ENCODE measurements at places on chromosomes 11 and 22.

- DNase-seq: peak; percentile 51
Observed at GRCh38 chr11:1546077-1546535, 26.0 kb downstream of the DUSP8 start.

GRCh38 chr11:83159902-83160865 is 3.3 kb downstream of the PCF11 start:
- DNase-seq: peak; percentile 16

- no peak for DNase-seq
Observed at GRCh38 chr11:111577821-111578220, 24.4 kb upstream of the SIK2 start.

DNA sequence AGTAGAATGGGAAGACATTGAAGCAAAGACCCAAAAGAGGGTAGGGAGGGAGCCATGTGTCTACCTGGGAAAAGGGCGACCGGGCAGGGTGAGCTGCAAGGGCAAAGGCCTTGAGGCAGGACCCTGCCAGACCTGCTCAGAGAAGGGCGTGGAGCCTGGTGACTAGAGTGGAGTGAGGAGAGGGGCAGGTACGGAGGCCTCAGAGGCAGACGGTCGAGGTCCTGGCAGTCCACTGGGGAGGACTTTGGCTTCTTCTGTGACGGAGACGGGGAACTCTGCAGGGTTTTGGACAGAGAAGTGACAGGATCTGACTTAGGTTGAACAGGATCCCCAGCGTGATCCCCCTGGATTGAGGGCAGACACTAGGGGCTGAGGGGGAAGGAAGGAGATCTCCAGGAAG is 12.9 kb downstream of the RIBC2 start:
- no peak for DNase-seq

DNA sequence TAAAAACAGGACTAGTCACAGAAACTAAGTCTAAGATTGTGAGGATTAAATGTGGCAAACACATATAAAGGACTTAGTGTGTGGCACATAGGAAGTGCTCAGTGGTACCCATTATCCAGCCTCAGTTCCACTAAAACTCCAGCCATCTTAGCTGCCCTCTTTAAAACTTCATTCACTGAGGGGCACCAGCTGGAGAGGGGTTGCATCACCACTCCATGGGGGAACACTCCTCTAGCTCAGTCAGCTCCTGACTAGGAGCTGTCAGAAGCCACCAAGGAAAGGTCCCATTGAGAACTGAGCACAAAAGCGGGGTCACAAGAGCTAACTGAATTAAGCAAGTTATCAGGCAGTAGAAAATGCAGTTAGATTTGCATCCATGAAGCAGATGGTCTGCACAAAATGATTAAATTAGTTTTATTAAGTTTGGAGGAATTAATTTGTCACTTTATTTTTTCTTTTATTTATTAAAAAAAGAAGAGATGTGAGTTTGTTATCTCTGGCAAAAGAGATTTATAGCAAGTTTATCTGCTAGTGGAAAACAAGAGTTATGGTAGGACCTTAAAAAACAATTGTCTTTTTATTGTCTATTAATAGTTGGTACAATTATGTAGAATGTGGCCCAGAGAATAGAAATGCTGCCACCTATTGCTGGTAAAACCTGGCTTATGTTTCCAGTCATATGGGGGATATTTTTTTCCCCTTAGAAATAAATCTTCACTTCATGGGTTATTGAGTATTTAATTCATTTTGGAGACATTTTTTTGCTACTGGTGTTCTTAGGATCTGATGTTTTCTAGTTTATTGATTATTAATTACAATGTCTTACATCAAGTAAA is 95.7 kb downstream of the NAV2 start:
- DNase-seq: no peak

DNA sequence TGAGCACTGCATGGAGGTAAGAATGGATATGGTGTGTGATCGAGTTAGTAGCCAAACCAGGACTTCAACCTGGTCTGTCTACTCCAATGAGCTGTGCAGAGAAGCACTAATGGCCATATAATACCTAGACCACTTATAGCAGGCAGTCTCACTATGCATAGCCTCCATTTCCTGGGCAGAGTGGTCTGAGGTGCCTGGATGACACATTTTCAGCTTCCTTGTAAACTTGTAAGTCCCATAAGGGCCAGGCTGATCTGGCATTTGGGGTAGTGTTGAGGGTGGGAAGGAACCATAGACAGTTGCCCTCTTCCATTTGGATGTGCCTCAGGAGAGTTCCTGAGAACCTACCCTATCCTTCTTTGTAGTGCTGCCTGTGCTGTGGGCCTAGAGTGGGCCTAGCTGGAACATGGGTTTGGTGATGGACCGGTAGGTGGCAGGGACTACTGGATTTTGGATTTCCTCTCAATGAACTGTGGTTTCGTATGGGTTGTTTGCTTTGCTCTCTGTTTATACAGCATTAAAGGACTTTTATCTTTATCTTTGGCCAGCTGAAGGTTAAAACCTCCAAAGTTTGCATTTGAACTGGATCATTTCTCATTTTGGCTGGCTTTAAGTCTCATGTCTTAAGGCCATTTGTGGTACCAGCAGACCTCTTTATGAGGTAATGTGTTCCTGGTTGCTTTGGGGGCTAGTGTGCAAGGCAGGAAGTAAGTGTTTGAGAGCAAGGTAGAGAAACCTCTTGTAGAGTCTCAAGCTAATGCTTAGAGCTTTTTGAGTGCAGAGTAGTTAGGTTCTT is 86.9 kb downstream of the STIM1 start:
- DNase-seq: no peak

DNA sequence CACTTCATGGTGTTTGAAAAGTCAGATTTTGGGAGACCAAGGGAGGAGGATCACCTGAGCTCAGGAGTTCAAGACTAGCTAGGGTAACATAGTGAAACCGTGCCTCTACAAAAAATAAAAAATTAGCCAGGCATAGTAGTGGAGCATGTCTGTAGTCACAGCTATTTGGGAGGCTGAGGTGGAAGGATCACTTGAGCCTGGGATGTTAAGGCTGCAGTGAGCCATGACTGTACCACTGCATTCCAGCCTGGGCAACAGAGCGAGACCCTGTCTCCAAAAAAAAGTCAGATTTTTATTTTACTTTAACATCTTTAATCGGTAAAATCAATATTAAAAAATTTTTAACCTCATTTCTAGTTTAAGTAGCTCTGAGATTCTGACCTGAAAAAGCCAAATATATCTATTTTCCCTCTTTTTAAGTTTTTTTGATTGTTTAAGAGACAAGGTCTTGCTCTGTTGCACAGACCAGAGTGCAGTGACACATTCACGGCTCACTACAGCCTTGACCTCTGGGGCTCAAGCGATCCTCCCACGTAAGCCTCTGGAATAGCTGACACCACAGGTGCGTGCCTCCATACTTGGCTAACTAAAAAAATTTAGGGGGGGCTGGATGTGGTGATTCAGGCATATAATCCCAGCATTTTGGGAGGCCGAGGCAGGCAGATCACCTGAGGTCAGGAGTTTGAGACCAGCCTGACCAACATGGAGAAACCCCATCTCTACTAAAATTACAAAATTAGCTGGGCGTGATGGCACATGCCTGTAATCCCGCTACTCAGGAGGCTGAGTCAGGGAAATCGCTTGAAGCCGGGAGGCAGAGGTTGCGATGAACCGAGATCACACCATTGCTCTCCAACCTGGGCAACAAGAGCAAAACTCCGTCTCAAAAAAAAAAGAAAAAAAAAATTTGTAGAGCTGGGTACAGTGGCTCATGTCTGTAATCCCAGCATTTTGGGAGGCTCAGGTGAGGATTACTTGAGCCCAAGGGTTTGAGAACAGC is 48.4 kb downstream of the SFI1 start:
- DNase-seq: no peak

GRCh38 chr11:7570938-7571521 is 57.2 kb downstream of the PPFIBP2 start:
- no peak for DNase-seq

GRCh38 chr11:133961890-133962289 is 5.1 kb upstream of the IGSF9B start:
- DNase-seq: no peak

- no peak for DNase-seq
Observed at GRCh38 chr11:20980736-20981135, 311.4 kb downstream of the NELL1 start.

- no peak for DNase-seq
Observed at GRCh38 chr11:131217313-131218310, 152.8 kb upstream of the NTM start.

DNA sequence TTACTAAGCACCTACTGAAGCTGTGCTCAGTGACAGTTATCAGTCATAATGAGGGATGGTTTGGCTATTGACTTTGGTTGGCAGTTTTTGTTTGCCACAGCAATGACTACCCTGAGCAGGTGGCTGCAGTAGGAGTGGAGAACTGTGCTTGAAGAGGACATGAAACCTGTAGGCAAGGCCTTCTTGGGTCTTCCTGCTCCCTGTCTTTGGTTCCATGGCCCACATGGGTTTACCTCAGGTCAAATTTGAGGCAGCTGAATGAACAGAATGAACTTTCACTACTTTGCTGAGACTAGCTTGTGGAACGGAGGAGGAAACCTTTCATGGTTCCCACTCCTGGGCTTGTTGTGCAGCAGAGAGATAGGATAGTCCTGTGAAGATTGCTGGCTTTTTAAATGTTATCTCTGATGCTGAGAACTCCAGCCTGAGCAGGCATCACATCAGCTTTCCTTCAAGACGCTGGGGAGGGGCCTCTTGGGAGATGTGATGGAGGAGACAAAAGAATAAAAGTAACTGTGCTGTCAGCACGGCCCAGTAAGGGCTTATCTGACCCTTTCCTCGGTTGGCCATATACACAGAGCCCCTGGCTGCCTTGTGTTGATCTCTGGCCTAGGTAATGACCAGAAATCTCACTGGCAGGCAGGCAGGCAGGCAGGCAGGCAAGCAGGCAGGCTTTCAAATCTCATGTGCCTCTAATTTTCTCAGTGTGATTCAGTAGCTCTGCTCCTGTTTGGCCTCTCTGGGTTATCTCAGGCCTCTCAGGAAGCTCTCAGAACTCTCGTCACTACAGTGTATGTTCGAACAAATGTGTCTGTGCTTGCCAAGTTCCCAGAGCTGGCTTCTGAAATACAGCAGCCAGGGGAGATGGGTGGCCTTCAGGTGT is 12.0 kb downstream of the STIM1 start:
- peak; percentile 65 for DNase-seq

GRCh38 chr11:11522591-11522990 is 99.2 kb downstream of the GALNT18 start:
- DNase-seq: no peak

DNA sequence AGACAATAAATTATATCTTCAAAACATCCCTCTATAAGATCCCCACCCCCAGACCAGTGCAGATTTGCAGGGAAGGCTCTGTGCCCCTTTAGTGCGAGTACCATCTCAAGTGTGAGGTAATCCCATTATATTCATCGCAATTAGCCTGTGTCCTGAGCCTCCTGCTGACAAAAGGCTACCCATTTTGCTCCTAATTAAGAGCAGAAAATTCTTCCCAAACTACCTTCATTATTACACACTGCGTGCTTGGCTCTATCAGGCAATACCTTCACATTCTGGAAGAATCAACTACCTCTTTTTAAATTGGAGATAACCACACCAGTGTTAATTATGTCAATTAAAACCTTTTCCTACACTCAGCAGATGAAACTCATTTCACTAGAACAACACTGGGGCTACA is 1133.4 kb upstream of the CCDC90B start:
- no peak for DNase-seq

DNA sequence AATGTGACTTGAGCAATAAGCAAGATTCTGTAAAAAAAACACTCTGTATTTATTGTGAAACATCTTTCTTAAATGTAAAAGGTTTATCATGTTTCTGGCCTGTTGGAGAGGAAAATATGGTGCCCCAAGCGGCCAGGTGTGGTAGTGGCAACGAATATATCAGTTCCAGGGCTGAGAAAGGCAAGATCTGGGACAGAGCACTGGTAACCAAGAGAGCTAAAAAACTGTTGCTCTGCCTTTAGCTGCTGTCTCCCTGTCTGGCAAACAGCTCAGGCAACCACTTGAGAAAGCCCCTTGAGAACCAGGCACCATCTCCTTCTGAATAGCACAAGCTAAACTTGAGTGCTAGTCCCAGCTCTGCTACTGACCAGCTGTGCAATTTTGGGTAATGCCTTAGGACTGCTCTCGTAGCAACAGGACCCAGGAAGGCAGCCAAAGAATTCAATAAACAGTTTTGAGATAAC is 129.9 kb downstream of the KCNC1 start:
- DNase-seq: peak; percentile 35

GRCh38 chr11:86335131-86335767 is 33.2 kb downstream of the HIKESHI start:
- peak; percentile 48 for DNase-seq

GRCh38 chr11:130535520-130535919 is 87.1 kb downstream of the ADAMTS15 start:
- DNase-seq: no peak

- DNase-seq: no peak
Observed at GRCh38 chr22:36424901-36425579, 37.3 kb upstream of the MYH9 start.

DNA sequence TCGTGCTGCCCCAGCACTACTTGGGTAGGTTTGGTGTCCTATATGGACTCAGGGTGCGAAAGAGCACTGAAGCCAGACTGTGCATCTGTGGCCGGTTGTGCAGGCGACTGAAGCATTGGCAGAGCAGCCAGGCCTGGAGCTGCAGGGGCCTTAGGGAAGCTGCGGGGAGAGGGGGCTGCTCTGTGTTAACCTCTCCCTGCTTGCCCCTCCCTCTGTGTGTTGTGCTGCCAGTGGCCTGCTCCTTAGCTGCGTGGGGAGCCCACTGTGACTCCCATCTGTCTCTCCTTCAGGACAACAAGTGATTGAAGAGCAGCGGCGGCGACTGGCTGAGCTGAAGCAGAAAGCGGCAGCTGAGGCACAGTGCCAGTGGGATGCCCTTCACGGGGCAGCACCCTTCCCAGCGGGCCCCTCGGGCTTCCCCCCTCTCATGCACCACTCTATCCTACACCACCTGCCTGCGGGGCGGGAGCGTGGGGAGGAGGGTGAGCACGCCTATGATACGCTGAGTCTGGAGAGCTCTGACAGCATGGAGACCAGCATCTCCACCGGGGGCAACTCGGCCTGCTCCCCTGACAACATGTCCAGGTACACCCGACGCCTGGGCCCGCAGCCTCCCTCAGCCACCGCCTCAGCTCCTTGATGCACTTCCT is 34.3 kb downstream of the TREH start:
- no peak for DNase-seq

DNA sequence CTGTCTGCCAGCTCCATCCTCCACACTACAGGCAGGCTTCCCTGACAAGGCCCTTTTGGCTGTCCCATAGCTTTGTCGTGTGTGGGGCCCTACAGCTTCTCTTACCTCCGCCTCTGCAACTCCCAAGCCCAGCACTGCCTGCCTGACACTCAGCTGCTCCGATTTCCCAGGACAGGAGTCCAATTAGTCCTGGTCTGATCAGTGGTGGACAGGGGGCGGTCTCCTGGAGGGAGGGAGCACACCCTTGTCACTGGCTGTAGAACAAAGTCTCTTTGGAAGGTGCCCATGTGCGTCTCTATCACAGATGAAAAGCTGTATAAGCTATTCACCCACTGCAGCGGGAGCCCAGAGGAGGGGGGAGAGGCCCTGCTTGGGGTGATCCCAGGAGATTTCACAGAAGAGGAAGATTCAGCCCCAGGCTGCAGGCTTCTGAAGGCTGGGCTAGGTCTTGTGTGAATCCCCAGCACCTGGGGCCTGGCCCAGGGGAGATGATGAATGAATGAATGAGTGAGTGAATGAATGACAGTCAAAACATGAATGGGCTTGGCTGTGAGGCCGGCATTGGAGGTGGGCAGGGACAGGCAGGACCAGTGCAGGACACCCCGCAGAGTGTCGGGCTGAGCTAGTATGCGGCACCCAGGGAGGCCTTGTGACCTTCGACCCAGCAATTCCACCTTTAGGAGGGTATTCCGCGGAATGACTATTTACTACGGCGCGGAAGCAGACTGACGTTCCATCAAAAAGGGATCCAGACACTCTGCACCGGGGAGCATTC is 142.4 kb downstream of the CACNA1I start:
- DNase-seq: no peak

- no peak for DNase-seq
Observed at GRCh38 chr11:26839911-26840698, 118.2 kb upstream of the SLC5A12 start.

Data from ELF-1 (cell line).